Skin of body (tissue), 3 donors: ENCODE measurements at places on chromosomes 3 and 15. TPM values are rescaled to one million over a fixed set of nuclear protein-coding genes. Genes with fewer than 3 reads are reported as not detected.
A peak's percentile ranks its signal among the peaks of the same experiment; 100 is the strongest.

DNA sequence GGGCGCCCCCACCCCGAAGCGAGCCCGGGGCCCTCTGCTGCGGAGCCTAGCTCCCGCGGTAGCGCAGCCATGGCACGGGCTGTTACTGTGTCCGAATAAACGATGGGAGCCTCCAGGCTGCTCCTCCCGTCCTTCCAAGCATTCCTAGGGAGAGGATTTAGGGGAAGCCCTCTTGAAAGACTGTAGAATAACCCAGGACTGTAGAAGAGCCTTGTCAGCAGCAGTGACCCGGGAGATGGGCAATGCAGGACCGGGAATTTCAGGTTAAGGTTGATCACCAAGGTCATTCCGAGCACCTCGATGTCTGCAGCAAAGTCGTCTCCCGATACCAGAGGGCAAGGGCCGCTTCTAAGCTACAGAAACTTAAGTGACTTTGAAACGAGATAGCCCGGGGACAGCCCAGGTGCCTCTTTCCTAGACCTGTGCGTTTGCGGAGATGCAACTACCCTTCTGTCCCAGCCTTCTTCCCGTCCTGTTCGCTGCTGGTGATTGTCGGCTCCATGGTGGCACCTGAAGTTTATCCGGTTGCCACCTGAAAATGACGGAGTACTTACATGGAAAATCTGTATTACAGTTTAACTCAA, 753 bp upstream of the MYO5A start:
- no peak for DNase-seq

- no peak for DNase-seq
Observed at GRCh38 chr3:185701611-185702261, 115.6 kb downstream of the SENP2 start.

DNA sequence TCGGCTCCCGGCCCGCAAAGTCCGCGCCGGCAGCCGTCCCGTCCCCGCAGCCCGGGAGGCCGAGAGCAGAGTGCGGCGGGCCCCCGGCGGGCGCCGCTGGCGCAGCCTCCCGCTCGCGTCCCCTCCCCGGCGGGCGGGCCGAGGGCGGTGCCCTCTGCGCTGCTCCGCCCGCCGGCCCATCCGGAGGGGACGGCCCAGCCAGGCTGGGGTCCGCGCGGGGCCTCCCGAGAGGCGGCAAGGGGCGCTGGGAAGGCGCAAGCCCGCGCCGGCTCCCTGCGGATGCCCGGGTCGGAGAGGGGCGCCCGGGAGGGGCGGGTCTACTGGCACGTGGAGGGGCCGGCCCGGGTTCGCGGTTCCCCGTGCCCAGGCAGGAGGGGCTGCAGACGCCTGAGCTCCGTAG, at the start of the genes CLCN2 and POLR2H:
Gene CLCN2 (minus strand): TSS at position 74 of the 400 bp plus-strand sequence. CDS start 126 bp downstream, outside the sequence.
Gene POLR2H (plus strand): TSS at position 179 of the 400 bp plus-strand sequence. CDS start 1,783 bp downstream, outside the sequence.
- peak; percentile 58 for DNase-seq

DNA sequence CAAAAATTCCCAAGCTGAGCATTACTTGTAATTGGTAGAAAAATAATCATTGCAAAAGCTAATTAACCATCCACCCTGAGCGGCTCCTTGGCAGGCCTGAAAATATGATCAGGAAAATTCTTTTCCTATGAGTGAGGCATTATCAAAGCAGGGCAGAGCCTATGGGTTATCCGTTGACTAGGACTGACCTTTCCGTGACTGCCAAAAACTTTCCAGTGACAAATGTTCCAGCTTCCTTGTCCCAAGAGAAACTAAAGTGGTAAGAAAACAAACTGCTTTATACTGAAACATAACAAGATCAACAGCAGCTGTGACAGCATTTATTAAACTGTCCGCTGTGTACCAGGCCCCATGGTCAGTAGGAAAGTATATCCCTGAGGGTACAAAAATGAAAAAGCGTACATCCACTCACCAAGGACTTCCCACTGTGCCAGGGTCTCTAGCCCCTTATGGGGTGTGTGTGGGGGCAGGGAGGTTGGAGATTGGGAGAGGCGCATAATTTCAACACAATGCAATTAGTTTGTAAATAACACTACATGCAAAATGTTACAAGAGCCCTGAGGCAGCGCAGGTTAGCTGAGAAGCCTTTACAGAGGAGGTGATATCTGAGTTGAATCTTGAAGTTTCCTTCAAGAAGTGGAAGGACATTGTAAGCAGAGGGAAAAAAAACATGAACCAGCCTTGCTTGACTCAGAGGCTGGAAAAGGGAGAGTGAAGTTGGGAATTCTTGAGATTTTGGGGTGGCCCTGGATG, 8.5 kb downstream of the LIPC start:
- peak; percentile 49 for DNase-seq

The UPK1B gene
- total RNA-seq, result 0.59 TPM
